ENCODE measurements at places on chromosomes 6 and 20.

DNA sequence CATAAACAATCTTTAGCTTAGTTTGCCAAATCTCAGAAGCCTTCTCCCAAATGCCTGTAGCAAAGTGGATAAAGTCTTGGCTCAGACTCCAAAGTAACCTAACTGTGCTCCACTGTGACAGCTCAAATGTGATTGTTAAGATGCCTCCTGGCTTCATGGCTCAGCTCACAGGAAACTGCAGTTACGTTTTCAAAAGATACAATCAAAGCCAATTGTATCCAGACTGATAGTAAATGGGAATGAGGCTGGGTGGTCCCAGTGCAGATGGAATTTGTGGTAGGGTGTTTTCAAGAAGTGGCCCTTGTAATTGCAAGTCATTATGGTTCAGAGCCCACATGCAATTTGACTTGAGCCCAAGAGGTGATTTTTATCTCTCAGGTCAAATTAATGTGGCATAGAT, 151.2 kb upstream of the TAB2 start:
- DNase-seq = no peak

GRCh38 chr6:160952633-160953281, 38.8 kb upstream of the MAP3K4 start:
- DNase-seq = no peak

- peak; percentile 81 for DNase-seq
These were observed 668.6 kb downstream of the UTRN start for GRCh38 chr6:144953552-144954240.

DNA sequence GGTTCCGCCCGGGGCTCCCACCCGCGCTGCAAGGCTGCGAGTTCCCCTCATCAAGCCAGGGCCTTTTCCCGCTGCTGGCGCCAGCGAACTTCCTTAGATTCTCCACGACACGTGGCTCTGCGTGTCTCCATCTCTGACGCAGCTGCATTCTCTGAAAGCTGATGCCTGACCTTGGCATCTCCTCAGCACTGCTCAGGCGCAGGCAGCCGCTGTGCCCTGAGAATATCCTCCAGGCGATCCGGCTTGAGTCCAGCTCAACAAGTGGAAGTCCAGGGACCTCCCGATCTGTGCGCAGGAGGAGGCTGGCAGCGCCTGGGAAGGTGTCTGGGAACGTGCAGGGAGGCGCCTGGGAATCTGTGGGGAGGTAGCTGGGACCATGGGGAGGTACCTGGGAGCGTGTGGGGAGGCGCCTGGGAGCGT, 171.2 kb upstream of the THBS2 start:
- no peak for DNase-seq

- DNase-seq = no peak
These were observed 1.3 kb upstream of the LRRC1 start for GRCh38 chr6:53793318-53794136.

DNA sequence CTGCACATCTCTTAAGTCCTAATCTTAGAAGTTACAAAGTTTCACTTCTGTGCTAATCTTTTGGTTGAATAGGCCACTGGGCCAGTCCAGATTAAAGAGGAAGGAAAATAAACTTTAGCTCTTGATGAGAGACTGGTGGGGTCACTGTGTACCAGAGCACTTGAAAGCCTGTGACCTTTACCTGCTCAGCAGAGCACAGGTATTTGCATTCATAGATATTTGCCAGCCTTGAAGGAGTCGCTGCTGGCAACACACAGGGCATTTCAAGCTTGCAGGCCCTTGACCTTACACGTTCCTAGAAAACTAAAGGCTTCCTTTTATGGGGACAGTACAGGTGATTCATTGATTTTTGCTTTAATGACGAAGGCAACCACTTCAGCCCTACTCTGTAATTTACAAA, 108.4 kb upstream of the SLC22A23 start:
- no peak for DNase-seq

- DNase-seq = no peak
These were observed 43.6 kb upstream of the FAM83D start for GRCh38 chr20:38882600-38882999.

GRCh38 chr6:108702106-108702851, 141.6 kb downstream of the FOXO3 start:
- DNase-seq = no peak

DNA sequence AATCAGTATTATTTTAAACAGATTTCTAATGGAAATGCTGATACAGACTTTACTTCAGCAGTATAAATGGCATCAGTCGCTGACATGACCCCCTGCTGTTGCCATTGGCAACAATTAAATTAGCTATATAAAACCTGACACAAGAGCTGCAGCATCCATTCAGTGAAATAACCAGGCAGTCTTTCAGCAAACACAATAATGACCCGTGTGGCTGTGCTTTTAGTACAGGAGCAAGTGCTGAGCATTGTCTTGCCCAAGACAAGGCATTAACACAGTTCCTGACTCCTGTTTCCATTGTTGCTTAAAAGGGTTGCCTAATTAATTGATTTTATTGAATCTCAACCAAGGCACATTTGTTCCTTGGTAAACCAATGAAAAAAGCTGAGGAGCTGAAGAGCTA, 382.1 kb downstream of the HACE1 start:
- no peak for DNase-seq

- no peak for DNase-seq
These were observed 90.1 kb downstream of the RSPH3 start for GRCh38 chr6:158909938-158910337.

GRCh38 chr6:144140867-144141266, 9.4 kb upstream of the STX11 start:
- no peak for DNase-seq

DNA sequence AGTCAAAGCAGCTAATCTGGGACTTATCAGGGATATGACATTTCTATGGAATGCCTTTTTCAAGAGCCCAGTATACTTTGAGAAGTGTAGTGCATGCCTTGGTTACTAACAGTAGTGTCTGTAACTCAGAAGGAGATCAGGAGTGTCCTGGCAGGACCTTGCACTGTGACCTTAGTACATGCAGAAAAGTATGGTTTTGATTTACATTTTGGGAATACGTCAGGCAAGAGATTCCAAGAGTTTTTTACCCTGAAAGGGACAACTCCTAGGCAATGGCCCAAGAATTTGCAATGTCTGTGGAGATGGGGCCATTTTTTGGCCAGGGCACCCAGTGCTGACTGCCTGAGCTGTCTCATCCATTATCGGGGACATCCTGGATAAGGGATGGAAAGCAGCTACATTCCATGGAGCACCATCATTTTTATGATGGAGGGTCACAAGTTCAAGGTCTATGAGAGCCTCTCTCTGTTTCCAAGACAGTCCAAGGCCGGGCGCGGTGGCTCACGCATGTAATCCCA, 80.2 kb downstream of the FAM50B start:
- peak; percentile 32 for DNase-seq

- DNase-seq = no peak
These were observed 402.9 kb upstream of the MAP3K7 start for GRCh38 chr6:90989763-90990162.

All from HS-5 (cell line).